ENCODE measurements at places on chromosomes 2 and 18. TPM values are rescaled to one million over a fixed set of nuclear protein-coding genes. Genes with fewer than 3 reads are reported as not detected.

DNA sequence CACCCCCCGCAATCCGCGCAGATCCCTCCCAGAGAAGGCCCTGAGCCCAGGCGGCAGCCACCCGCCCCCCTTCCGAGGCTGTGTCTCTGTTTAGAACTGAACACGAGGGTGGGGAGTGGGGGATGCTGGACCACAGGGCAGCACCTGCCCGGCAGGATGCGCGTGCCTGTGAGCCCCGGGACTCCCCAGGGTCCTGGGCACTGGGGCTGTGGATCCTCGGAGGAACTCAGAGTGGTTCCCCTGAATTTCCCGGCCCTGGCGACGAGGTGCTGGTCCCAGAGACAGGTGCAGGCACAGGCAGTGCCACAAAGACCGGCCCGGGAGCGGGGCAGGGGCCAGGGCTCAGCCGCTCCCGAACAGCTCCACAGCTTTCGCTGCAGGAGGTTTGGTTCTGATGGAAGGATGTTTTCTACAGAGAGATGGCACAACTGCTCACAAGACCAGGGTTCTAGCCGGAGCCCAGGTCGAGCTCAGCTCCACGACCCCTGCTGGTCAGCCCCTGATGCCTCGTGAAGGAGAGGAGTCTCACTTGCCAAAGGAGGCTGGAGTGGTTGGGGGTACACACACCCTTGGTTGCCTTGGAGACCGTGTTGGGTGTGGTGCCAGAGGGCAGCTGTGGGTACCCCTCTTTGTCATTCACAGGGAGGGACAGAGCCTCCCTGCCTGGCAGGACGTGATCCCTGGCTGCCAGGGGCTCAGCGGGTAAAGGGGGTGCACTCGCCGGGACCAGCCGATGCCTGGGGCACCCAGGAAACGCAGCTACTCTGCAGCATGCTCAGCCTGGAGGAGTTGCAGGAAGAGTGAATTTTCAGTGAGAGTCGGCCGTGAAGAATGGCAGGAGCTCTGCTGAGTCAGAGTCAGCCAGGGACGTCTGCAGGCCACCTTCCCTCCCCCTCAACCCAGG lies 4.4 kb upstream of the NEU4 start:
- H3K4me3 ChIP-seq = peak overlapping the region; percentile 66
- H3K36me3 ChIP-seq = no peaks in the 10 kb centered on the region
- H3K27me3 ChIP-seq = no peaks in the 10 kb centered on the region

DNA sequence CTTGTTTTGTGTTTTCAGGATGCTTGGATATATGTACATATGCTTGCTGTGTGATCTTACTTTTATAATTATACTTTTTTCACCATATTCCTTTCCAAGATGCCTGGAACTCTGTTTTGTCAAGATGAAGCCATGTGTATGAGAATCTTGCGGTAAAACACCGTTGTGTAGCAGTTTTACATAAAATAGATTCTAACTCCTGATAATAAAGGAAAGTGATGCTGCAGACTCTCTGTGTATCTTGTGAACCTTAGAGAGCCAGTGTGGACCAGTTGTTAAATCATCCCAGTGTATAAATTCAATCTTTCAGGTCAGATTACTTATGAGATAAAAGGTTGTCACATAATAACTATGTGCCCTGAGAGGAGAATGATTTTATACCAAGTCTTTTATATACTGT lies 12.5 kb upstream of the ITGA4 start:
- no peak overlapping the region for H3K4me3 ChIP-seq
- no peak for DNase-seq
- H3K36me3 ChIP-seq = no peaks in the 10 kb centered on the region
- H3K27ac ChIP-seq = no peak overlapping the region

DNA sequence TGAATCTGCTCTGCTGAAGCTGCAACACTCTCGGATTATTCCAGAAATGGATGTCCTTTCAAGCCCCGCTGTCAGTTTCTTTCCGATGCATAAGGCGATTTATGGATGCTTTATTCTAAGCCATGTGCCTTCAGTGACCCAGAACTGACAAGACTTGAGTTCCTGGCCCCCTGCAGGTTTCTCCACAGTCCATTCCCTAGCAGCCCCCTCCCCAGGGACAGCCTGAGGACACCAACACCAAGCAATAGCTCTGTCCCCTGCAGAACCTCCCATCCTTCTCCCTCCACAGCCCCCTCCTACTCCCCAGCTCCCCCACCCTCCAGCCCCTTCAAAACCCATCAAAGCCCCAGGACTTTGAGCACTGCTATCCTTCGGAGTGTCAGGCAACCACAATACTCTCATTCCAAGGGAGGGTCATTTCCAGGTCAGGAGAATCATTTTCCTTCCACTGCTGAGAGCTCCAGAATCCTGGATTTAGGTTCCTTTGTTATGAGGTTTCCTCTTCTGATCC lies 24.6 kb upstream of the SPP2 start:
- peak overlapping the region; percentile 72 for H3K4me3 ChIP-seq
- H3K27ac ChIP-seq = peak overlapping the region; percentile 21
- peaks cover 47% of the 10 kb centered on the region for H3K4me1 ChIP-seq
- H3K27me3 ChIP-seq = no peaks in the 10 kb centered on the region
- H3K36me3 ChIP-seq = no peaks in the 10 kb centered on the region

GRCh38 chr2:133748007-133748700 lies 179.9 kb upstream of the NCKAP5 start:
- H3K27me3 ChIP-seq = no peaks in the 10 kb centered on the region
- no peaks in the 10 kb centered on the region for H3K36me3 ChIP-seq
- no peaks in the 10 kb centered on the region for H3K4me1 ChIP-seq
- no peak overlapping the region for H3K27ac ChIP-seq
- no peak for DNase-seq

DNA sequence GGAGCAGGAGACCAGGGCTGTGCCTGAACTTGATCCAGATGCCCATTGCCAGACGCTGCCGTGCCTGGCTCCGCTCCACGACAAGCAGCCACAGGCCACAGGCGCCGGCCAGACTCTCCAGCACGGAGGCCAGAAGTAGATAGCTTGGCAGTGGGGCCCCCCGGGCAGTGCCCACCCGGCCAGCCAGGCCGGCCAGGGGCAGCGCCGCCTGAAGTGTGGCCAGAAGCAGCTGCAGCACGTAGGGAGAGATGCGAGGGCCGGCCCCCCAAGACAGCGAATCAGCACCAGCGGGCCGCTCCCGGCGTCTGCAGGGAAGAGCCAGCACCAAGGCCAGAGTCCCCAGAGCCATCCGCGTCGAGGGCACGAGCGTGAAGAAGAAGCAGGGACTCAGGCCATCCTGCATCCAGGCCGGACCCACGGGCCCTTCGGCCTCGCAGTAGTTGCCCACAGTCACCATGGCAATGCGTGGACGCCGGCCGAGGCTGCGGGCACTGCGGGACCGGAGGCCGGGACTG lies 484 bp downstream of the ABCB6 start:
- H3K4me1 ChIP-seq = peaks cover 18% of the 10 kb centered on the region
- peak overlapping the region; percentile 68 for H3K27ac ChIP-seq
- H3K36me3 ChIP-seq = peaks cover 28% of the 10 kb centered on the region
- H3K27me3 ChIP-seq = no peaks in the 10 kb centered on the region
- H3K4me3 ChIP-seq = peak overlapping the region; percentile 72

DNA sequence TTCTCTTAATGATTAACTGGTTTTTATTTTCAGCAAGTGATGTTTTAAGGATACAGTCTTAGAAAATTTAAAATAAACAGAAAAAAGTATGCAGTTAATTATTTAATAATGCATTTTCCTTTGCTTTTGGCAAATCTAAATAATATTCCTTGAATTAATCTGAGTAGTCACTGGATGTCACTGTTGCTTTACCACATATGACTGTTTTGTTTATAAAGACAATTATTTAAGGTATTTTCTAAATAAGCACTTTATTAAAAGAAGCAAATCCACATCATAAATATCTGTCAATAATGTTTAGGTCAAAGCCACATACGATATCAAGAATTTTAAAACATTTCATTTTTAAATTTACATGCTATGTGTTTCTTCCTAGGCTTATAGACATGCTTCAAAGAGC lies 40.6 kb upstream of the TFPI start:
- no peak overlapping the region for H3K27ac ChIP-seq
- H3K36me3 ChIP-seq = no peaks in the 10 kb centered on the region
- H3K27me3 ChIP-seq = no peaks in the 10 kb centered on the region

DNA sequence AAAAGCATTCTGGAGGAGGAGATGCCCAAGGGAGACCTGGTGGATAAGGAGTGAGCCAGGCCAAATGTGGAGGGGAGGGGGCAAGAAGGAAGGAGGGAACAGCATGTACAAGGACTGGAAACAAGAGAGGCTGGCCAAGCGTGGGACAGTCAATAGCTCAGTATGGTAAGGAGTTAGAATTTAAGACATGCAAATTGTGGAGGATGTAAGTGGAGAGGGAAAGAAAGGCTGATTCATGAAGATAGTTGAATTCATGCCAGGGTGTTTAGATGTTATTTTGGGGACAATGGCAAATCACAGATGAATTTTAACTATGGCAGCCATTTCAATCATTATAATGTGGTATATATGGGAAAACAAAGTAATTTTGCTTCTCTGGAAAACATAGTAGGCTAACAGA lies 462.3 kb downstream of the MEIS1 start:
- no peak overlapping the region for H3K27ac ChIP-seq
- no peak for DNase-seq

DNA sequence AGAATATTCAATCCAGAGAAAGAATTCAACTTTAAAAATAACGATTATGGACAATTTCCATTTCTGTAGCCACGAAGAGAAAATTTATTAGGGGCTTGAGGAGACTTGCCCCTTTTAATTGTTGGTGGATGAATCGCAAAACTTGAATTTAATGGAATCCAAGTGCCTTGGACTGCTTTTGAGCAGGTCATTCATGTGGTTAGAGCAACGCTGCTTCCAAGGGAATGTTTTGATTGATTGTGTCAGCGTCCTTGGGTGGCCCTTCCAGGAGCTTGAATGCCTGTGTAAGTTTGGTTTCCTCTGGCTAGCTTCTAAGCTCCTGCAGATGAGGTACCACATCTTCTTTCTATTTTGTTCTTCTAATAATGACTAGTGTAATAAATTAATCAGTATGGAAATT lies 213.4 kb downstream of the LTBP1 start:
- H3K4me3 ChIP-seq = no peak overlapping the region
- H3K4me1 ChIP-seq = no peaks in the 10 kb centered on the region
- H3K27me3 ChIP-seq = no peaks in the 10 kb centered on the region
- H3K27ac ChIP-seq = no peak overlapping the region

DNA sequence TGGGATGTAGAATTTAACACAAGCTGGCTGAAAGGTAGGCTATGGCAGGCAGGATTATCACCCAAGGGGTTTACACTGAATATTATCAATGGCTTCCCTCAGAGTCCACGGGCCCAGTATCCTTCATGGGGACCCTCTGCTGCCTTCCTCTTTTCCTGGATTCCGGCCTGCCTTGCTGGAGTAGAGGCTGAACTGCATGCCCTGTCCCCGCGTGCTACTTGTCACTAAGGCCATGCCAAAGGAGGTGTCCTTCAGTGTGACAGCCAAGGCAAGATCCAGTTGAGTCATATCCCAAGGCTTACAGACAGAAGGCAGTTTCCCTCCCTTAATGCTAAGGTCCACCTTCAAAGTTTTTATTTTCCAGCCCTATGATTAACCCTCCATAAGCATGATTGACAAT lies 156.3 kb downstream of the CYP26B1 start:
- DNase-seq = no peak
- H3K27ac ChIP-seq = no peak overlapping the region
- no peaks in the 10 kb centered on the region for H3K36me3 ChIP-seq
- H3K27me3 ChIP-seq = no peaks in the 10 kb centered on the region
- no peaks in the 10 kb centered on the region for H3K4me1 ChIP-seq
- no peak overlapping the region for H3K4me3 ChIP-seq

DNA sequence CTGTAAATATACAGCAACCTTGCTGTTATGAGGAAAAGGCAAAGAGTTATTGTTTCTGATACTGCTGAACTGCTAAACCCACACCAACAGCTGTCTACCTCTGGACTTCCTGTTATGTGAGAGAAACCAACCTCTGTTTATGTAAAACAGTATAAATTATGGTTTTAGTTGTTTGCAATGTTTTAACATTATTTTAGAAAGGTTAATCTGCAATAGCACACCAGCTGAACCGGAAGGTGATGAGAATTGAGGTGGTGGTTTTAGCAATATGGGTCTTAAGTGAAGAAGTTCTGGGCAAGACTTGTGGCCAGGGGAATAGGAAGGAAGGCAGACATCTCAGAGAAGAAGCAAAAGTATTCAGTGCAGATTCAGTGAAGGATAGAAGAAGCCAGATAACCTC lies 237.8 kb downstream of the PLCL1 start:
- no peak for DNase-seq
- peaks cover 33% of the 10 kb centered on the region for H3K4me1 ChIP-seq
- no peaks in the 10 kb centered on the region for H3K36me3 ChIP-seq
- H3K27me3 ChIP-seq = no peaks in the 10 kb centered on the region
- H3K27ac ChIP-seq = no peak overlapping the region

IL36G gene
- total RNA-seq = not detected

STK25 gene
- 96.2 TPM for total RNA-seq

CHRND gene
- not detected for total RNA-seq

LYG2 gene
- not detected for total RNA-seq

CLASP1 gene
- 62.6 TPM for total RNA-seq

NTSR2 gene
- total RNA-seq = not detected

Measured in CD8-positive, alpha-beta memory T cell (primary cell).